ENCODE measurements at places on chromosomes 11 and 22.
A peak's percentile ranks its signal among the peaks of the same experiment; 100 is the strongest.

DNA sequence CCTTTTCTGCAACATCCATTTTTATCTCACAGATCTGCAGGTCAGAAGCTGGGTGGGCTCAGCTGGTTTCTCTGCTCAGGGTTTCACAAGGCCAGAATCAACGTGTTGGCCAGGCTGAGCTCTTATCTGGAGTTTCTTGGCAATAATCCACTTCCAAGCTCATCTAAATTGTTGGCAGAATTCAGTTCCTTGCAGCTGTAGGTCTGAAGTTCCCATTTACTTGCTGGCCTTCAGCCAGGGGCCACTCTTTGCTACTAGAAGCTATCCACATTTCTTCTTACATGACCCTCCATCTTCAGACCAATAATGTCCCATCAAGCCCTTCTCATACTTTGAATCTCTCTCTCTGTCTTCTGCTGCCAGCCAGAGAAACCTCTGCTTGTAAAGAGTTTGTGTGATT is 103.5 kb downstream of the WNT11 start:
- no peak for DNase-seq

DNA sequence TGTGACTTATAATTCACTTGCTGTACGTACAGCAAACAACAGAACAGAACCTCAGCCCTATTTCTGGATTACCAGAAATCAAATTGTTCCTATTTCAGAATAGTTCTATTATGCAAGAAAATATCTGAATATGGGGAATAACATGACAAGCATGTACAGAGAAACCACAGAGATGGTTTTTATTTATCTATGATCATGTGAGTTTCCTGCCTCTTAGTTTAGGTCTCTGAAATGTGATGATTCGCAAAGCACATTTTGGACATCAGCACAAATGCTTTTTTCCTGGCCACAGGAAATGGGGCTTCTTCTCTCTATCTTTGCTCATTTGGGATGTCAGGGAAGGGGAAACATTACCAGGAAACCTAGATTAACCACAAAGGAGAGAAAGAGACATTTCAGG is 266.7 kb upstream of the CTSC start:
- DNase-seq, result no peak

DNA sequence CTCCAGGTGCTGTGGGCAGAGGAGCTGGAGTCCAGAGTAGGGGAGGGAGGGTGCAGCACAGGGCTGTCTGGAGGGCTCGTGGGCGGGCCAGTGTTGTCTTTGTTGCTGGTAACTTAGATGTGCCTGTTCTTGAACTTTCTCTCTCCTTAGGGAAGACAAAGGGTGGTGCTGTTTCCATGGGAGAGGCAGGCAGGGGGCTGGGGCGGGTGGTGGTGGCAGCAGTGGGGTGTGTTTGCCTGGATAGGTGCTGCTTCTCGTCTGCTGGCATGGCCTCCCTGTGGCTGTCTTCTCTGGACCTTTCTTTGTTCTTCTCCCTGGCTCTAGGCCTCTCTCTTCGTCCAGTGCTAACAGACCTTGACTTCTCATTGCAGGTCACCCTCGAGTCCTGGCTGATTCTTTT is 8.5 kb downstream of the SIDT2 start:
- no peak for DNase-seq

DNA sequence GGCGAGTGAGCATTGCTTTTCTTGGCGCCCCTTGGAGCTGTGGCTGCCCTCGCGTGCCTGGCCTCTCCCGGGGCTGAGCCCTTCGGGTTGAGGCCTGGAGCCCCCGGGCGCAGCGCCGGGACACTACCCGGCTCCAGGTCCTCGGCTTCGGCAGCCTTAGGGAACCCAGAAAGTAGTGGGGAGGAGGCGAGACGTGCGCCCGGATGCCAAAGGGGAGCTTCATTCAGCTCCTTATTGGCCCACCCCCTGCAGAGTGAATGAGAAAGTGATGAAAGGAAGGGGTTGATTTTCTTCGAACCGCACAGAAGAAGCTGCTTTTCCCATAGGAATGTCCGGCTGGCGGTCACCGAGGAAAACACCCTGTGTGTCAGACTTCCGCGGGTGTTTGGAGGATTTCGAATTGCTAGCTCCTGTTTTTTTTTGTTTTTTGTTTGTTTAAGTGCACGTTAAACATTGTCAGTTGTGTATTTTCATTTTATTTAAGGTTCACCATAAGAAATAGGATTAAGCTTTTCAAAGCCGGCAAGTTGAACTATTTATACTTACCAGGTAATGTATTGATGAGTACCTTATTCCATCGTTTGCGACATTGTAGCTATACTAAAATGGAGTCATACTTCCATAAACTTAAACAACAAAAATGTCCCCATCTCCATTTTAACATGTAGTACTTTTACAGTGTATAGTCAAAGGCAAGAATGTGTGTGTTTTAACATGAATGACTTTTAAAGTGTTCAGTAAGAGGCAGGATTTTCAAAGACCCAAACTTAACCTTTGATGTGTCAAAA is 841 bp upstream of the EIF4G2 start:
- DNase-seq, result peak; percentile 54

DNA sequence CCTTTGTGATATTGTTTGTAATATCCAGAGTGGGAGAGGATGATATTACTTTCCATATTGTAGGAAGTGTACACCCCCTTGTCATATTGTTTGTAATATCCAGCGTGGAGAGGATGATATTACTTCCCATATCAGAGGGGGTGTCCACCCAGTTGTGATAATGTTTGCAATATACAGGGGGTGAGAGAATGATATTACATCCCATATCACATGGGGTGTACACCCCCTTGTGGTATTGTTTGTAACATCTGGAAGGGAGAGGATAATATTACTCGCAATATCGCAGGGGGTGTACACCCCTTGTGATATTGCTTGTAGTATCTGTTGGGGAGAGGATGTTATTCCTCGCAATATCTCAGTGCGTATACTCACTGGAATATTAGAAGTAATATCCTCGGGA is 61.5 kb downstream of the PRSS23 start:
- no peak for DNase-seq

GRCh38 chr11:61281581-61282250 is 13.4 kb downstream of the VWCE start:
- no peak for DNase-seq

- no peak for DNase-seq
Measured at GRCh38 chr22:25159028-25159427, 40.6 kb upstream of the CRYBB3 start.

- DNase-seq, result peak; percentile 47
Measured at GRCh38 chr11:111429066-111429506, 50.0 kb upstream of the POU2AF1 start.

- no peak for DNase-seq
Measured at GRCh38 chr11:90630176-90630575, 407.3 kb upstream of the CHORDC1 start.

- no peak for DNase-seq
Measured at GRCh38 chr11:130766650-130767565, 149.4 kb downstream of the SNX19 start.

GRCh38 chr11:21895686-21896085 is 297.2 kb upstream of the ANO5 start:
- DNase-seq, result no peak

GRCh38 chr22:20889025-20889704 is 28.0 kb upstream of the CRKL start:
- DNase-seq, result no peak

- DNase-seq, result no peak
Measured at GRCh38 chr22:49015993-49016908, 811.4 kb downstream of the BRD1 start.

DNA sequence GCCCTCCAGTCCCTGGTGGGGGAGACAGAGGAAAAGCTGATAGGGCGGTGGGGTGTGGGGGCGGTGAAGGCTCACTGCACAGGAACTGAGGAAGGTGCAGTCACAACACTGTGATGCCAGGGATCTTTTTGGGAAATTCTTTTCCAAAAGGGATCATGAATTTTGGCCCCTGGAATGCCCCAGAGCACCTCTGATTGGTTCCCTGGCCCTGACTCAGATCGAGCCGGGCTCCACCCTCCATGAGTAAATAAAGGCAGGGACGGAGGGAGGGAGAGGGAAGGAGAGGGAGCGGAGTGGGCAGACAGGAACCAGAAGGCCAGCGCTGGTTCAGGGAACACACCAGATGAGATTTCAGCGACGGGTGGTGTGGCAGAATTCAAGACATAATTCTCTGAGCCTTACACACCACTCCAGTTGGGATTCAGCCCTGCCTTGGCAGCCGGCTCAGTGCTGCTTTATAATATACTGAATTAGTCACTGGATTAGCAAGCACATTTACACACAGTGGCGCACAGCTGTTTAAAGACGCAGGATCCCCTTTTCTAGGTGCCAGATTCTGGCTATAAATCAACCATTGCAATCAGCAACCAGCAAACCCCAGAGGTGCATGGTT is 80.3 kb downstream of the ETS1 start:
- DNase-seq, result no peak

DNA sequence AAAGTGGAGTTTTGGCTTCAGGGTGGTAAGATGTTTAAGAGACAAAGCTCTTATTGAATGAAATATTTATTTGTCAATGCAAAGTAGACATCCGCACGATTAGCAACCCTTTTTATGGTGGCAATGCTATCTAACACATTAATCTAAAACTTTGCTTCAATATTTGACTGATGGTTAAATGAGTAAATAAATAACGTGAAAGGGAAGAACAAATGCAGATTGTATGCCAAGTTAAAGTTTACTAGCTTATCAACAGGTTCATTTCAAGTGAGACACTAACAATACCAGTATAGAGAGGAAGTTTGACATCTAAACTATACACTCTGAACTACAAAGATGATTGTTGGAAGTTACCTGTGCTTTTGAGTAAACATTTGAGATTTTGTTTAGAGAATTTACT is 50.1 kb downstream of the AASDHPPT start:
- no peak for DNase-seq

GRCh38 chr11:30045144-30045543 is 28.3 kb upstream of the KCNA4 start:
- DNase-seq, result no peak

- no peak for DNase-seq
Measured at GRCh38 chr11:68893282-68893681, 10.3 kb downstream of the MRPL21 start.

- no peak for DNase-seq
Measured at GRCh38 chr11:87775036-87775435, 400.2 kb downstream of the RAB38 start.

GRCh38 chr11:48001438-48002021 is 21.2 kb downstream of the PTPRJ start:
- DNase-seq, result no peak

DNA sequence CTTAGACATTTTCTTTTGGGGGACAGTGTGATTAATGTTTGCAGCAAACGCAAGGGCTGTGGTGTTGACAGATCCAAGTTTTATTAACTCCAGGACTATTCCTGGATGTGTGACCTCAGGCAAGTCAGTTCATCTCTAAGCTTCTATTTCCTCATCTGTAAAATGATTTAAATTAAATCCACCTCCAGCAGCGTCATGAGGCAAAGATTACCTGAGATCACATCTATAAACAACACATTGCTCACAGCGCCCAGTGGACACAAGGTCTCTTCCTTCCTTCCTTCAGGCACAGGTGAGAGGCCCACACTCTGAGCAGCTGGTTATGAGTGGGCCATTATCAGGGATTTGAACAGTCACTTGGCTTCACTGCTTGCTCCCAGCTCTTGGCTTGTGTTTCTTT is 111.2 kb upstream of the RASSF10 start:
- DNase-seq, result no peak

All from NCI-H1105 treated with DMSO at 0.1 percent for 48 hours (cell line).